ENCODE measurements at places on chromosomes 1 and 21. TPM values are rescaled to one million over a fixed set of nuclear protein-coding genes. Genes with fewer than 3 reads are reported as not detected.

- no peaks in the 10 kb centered on the region for H3K36me3 ChIP-seq
- no peak for DNase-seq
- no peak overlapping the region for H3K27ac ChIP-seq
- peaks cover 20% of the 10 kb centered on the region for H3K4me1 ChIP-seq
- no peaks in the 10 kb centered on the region for H3K27me3 ChIP-seq
Measured at GRCh38 chr1:84615790-84616189, 41.5 kb upstream of the CTBS start.

The RNU1-4 gene
- total RNA-seq = not detected

The BNIPL gene
- 0.22 TPM for total RNA-seq

The SYDE2 gene
- 21.8 TPM for total RNA-seq

DNA sequence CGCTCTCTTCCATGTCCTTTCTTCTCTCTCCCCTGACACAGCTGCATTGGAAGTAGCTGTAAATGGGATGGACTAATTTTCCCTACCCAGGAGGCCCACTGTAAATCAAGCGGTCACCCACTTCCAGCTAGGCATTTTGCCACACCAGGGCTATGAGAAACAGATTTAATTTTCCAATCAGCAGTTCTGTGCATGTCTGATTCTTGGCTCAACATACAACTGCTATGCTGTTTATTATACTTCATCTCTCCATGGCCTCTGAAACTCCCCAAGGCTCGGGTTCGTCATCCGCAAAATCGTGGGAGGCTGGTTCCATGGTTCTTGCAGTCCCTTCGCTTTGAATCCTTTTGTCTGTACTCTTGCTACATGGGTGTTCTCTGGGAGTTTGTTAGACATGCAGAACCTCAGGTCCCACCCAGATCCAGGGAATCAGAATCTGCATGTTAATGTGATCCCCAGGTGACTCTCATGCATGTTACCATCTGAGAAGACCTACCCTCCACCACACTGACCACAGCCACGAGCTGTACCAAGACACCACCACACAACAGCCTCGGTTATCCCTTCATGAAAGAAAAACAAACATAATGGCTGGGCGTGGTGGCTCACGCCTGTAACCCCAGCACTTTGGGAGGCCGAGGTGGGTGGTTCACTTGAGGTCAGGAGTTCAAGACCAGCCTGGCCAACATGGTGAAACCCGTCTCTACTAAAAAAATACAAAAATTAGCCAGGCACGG lies 190.5 kb downstream of the GABPA start:
- peaks cover 23% of the 10 kb centered on the region for H3K4me1 ChIP-seq
- H3K36me3 ChIP-seq = no peaks in the 10 kb centered on the region
- H3K27me3 ChIP-seq = no peaks in the 10 kb centered on the region
- peak overlapping the region; percentile 40 for H3K27ac ChIP-seq
- H3K4me3 ChIP-seq = no peak overlapping the region

GRCh38 chr1:24963943-24964693 lies 34.0 kb upstream of the RUNX3 start:
- no peaks in the 10 kb centered on the region for H3K27me3 ChIP-seq
- DNase-seq = no peak
- H3K27ac ChIP-seq = no peak overlapping the region
- no peak overlapping the region for H3K4me3 ChIP-seq
- no peaks in the 10 kb centered on the region for H3K36me3 ChIP-seq

The CFAP74 gene
- not detected for total RNA-seq

DNA sequence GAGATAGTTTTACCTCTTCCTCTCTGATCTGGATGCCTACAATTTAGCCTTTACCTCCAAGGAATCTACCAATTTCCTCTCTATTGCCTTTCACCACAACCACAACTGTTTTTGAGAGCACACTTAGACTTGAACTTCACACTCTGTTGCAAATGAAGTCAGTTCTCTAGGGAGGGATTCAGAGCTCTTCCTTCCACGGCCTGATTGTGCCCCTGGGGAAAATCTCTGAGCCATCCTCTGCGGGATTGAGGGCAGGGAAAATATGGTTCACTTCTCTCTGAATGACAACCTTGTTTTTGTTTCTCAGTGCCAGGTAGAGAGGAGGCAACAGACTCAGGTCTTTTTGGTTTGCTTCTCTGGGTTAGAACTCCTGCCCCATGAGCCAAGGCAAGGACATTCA lies 35.4 kb upstream of the BCL10 start:
- no peak for DNase-seq
- H3K36me3 ChIP-seq = no peaks in the 10 kb centered on the region
- H3K27me3 ChIP-seq = no peaks in the 10 kb centered on the region
- H3K4me1 ChIP-seq = no peaks in the 10 kb centered on the region
- H3K27ac ChIP-seq = no peak overlapping the region

DNA sequence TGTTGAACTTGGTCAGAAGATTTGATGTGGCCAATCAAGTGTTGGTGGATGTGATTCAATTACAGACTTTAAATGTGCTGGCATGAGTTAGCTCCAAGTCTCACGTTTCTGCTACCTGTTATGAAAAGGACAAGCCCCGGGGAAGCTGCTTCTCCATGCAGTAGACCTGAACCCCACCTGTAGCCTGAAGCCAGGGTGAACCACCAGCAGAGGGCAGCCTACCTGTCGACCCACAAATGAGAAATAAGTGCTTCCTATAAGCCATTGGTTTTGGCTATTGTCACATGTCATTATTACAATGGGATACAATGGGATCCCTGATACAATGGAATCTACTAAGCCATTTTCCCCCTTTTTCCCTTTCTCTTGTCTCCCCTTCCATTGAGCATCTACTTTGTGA lies 230.2 kb downstream of the PRDM2 start:
- no peaks in the 10 kb centered on the region for H3K36me3 ChIP-seq
- H3K27me3 ChIP-seq = no peaks in the 10 kb centered on the region
- no peak for DNase-seq
- no peak overlapping the region for H3K27ac ChIP-seq
- H3K4me3 ChIP-seq = no peak overlapping the region
- H3K4me1 ChIP-seq = no peaks in the 10 kb centered on the region

DNA sequence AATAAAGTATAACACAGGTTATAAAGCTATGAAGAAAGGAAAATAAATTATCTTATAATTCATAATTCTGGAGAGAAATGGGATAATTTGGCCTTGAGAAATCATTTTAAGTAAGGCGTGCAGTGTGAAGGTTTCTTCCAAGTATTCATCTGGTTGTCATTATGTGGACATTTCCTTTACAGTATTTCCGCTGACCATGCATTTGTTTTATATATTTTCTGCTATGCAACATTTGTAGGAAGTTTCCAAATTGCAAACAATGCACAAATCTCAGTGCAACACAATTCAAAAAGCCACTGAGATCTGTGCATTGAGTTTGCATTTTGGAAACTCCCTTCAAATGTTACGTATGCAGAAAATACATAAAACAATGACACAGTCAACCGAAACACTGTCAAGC lies 17.8 kb downstream of the ZNF670 start:
- no peak overlapping the region for H3K4me3 ChIP-seq
- no peaks in the 10 kb centered on the region for H3K36me3 ChIP-seq
- no peaks in the 10 kb centered on the region for H3K4me1 ChIP-seq
- DNase-seq = no peak
- H3K27me3 ChIP-seq = no peaks in the 10 kb centered on the region
- no peak overlapping the region for H3K27ac ChIP-seq

DNA sequence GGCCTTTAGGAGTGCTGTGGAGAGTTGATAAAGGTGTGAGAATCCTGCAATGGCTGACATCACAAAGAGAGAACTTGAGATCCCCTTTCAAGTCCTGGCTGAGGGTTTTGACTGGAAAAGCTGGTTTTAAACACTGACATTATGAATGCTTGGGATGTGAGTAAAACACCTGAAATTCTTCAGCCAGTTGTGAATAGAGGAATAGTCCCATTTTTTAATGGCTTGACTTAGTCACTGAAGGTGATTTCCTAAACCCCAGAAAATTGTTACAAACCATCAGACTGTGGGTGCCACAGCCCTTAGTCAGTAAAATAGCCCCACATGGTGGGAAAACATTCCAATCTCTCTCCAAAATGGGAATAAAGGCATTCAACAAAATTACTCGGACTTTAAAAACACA lies 107.7 kb upstream of the LMO4 start:
- no peaks in the 10 kb centered on the region for H3K4me1 ChIP-seq
- no peak overlapping the region for H3K27ac ChIP-seq
- H3K4me3 ChIP-seq = no peak overlapping the region
- no peaks in the 10 kb centered on the region for H3K27me3 ChIP-seq

The NPHP4 gene
- 3.0 TPM for total RNA-seq

DNA sequence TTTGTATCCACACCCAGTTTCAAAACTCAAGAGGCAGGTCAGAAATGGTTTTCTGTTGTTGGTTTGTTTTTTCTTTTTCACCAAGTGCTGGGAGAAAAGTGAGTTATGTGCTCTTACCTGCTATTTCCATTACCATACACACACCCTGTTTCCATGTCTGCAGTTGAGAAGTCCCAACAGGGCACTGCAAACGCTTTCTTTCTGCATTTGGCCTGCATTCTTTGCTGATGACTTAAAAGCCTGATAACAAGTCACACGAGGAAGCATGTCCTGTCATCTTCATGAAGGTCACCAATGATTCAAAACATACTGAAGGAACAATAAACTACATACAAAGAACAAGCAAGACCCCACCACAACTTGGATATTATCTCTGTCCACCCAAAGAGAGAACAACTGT lies 24.8 kb upstream of the KCNE1 start:
- peak overlapping the region; percentile 32 for H3K27ac ChIP-seq
- no peak overlapping the region for H3K4me3 ChIP-seq
- no peaks in the 10 kb centered on the region for H3K27me3 ChIP-seq
- peaks cover 29% of the 10 kb centered on the region for H3K4me1 ChIP-seq

- DNase-seq = no peak
- H3K27ac ChIP-seq = no peak overlapping the region
Measured at GRCh38 chr1:77143529-77144121, 75.6 kb downstream of the PIGK start.
